ENCODE measurements at places on chromosomes 13 and 19.

GRCh38 chr13:30125422-30126073 is 181.8 kb downstream of the KATNAL1 start:
- DNase-seq, result no peak

GRCh38 chr13:30810261-30810701 is 74.9 kb downstream of the ALOX5AP start:
- no peak for DNase-seq

GRCh38 chr19:17079710-17080439 is 4.3 kb downstream of the MYO9B start:
- peak; percentile 85 for DNase-seq

DNA sequence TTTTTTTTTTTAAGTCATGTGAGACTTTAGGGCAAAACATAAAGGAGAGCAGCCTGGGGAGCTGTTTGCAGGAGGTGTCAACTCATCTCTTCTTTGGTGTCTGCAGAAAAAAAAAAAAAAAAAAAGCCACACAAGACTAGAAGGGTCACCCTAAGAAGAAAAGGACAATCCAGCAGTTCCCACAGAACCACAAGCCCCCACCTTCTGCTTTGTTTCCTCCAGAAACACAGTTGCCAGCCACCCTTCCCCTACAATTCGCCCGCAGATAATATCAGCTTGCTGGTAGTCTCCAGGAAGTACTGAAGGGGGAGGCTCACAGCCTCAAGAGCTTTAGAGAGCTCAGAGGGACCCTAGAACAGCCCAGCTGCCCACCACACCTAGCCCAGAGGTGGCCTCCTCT is 22.3 kb upstream of the ZBTB7A start:
- no peak for DNase-seq

- no peak for DNase-seq
These were observed 10.1 kb downstream of the LGALS7B start for GRCh38 chr19:38799104-38799503.

DNA sequence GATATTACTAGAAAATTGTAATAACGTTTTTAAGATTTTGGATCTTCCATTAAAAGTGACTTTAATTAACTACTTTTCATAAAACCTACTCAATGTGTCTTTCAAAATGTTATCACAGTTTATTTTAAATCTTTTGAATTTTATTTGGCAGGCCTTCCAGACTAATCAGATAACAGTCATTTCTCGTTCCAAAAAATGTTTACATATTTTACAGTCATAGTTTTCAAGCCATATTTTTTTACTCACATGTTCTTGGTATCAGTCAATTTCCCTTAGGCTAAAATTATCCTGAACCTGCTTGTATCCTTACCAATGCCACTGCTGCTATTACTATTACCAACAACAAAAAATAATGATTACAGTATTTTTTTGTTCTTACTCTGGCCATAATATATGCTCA is 1783.5 kb downstream of the SLITRK5 start:
- no peak for DNase-seq

DNA sequence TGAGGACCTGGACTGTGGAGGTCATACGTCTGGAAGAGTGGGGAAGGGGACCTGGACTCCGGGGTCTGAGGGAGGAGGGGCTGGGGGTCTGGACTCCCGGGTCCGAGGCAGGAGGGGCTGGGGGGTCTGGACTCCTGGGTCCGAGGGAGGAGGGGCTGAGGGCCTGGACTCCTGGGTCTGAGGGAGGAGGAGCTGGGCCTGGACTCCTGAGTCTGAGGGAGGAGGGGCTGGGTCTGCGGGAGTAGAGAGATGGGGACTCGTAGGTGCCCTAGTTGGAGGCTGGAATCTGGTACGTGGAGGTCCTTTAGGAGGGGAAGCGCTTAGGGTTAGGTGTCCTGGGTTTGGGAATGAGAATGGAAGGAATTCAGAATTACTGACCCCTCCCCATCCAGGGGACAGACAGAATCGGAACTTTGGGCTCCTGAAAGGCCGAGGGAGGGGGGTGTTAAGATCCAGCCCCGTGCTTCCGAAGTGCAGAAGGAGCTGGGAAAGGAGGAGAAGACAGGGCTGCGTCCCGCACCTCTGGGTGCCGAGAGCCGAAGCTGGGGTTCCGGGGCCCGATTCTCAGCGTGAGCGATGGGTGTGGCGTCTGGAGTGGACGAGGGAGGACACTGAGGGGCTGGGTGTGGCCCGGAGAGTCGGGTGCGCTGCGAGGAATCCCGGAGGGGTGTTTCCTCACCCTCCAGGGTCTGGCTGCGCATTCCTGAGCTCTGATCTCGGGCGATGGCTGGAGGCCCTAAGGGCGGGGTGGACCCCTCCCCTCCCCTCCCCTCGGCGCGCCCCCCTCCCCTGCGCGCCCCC is 608 bp downstream of the MYADM start:
- DNase-seq, result peak; percentile 33

GRCh38 chr13:114038211-114038613 is 64.3 kb upstream of the C13orf46 start:
- no peak for DNase-seq

GRCh38 chr19:13506471-13506820 is at the start of gene CACNA1A:
Gene CACNA1A, minus strand, starts transcription at chr19:13506479. Its CDS starts 255 bp downstream, at chr19:13506224.
- DNase-seq, result no peak

DNA sequence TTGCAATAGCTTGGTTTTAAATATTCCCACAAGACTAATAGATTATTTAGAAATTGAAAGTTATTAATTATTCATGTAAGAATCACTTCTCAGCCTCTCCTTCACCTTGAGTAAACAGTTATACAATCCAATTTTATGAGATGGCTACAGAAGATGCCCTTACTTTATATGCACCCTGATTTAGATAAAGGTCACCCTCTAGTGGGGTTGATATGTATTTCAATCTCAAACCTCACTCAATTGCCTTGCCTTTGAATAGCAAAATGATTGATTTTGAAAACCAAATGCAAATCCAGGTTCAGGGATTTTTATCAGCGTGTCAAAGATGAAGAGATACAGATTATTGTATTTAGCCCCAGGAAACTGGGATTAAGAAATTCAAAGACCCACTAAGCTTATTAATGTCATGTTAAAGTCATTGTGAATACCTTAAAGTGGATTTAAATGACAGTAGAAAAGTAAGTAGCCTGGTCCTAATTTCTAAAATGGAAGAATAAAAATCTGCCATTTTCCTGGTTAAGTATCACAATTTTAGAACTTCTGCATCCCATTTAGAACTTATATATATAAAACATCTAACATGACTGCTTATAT is 305.1 kb downstream of the ITGBL1 start:
- no peak for DNase-seq

GRCh38 chr19:17136617-17137016 is 61.0 kb downstream of the MYO9B start:
- DNase-seq, result no peak

GRCh38 chr19:48961673-48962028 is 3.5 kb upstream of the FTL start:
- no peak for DNase-seq

- no peak for DNase-seq
These were observed 1781.7 kb upstream of the PRR20A start for GRCh38 chr13:55359067-55359466.

GRCh38 chr13:29676941-29677452 is 81.5 kb upstream of the SLC7A1 start:
- DNase-seq, result no peak

DNA sequence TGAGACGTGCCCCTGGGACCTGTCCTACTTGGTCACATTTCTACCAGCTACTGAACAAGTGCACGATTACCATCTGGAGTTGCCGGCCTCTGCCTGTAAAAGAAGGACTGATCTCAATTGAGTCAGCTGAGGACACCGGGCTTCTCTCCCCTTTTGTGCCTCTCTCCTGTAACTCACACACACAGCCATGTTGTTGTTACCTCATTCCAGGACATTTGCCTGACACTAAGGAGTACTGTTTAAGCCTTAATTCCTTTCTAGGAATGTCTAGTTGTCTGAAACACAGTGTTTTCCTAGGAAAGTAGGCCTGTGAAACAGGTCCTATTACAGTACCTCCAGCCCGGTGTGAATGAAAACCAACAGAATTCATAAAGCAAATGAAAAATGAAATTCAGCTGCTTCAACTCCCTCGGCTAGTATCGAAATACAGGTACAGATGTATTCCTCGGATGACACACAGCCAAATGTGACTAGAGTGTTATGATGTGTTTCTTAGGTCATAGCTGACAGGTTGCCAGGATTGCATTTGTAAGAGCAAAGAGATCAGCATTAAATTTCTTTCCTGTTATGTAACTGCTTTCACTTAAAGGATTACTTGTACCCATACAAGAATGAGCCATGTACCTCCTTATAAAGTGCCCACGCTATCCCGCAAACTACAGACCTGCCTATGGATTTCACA is 152.0 kb upstream of the IRS2 start:
- DNase-seq, result no peak

- no peak for DNase-seq
These were observed 334 bp upstream of the ANGPTL6 start for GRCh38 chr19:10102787-10103236.

GRCh38 chr19:7833225-7834099 is 3.4 kb downstream of the EVI5L start:
- no peak for DNase-seq

- DNase-seq, result no peak
These were observed 2.7 kb upstream of the NOP53 start for GRCh38 chr19:47742634-47743033.

DNA sequence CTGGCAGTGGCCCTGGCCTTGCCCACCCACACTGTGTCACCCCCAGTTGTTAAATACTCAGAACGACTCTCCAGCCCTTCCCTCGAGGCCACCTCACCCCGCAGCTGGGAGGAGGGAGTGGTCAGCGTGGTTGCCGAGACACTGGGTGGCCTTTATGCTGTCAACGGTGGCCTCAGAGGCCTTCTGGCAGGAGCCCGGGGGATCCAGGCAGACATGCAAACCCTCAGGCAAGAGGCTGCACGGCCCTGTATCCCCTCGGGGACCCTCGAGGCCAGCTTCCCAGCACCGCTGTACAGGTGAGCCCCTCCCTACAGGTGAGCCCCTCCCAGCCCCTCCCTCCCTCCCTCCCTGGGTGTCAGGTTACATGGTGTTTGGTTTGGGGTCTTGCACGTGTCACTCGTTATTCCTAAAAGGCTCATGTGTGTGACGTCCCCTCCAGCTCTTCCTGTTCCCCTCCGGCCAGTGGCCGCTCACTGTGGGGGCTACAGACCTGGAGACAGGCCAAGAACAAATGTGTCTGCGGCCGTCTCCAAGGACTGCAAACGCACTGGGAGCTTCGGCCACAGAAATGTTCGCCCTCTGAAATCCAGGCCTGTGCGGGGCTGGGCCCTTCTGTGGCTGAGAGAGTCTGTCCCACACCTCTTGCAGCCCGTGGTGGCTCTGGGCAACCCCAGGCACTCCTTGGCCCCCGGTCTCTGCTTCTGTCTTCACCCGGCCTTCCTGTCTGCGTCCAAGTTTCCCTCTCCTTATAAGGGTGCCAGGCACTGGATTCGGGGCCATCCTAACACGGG is at the start of gene TEKTIP1:
TEKTIP1 (plus strand) TSS at position 210 of the 791 bp plus-strand sequence; CDS start at position 214, 4 bp downstream.
- no peak for DNase-seq

DNA sequence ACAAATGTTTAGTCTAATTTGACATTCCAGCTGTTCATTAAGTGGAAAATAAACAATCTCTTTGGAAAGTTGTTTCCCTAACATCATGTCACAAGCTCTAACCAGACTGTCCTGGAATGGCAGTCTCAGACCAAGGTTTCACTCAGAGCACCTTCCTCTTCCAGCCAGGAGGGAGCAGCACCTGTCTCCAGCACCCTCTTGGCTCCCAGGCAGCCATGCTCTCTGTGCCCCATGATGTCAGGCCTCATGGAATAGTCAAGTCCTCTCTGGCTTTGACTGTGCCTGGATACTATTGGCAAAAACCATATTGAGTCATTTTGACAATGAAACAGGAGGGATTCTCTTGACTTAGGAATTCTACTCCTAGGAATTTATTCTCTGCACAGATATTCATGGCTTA is 171.4 kb downstream of the OXGR1 start:
- DNase-seq, result no peak

DNA sequence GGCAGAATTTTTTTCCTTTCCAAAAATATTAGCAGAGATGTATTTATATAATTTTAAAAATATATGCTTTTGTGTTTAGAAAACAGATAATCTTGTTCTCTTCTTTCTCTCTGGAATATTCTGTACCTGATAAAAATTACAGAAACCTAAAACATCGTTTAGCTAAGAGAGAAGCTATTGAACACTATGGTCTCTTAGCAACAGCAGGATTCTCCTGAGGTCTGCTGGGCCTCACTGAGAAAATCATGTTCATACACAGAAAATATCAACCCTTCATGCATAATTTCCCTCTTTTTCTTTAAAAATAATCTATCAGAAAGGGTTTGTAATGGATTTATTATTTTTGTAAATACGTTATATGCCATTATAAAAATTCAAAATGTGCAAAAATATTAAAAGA is 242.2 kb downstream of the DCLK1 start:
- no peak for DNase-seq

GRCh38 chr19:55258476-55258827 is 365 bp downstream of the PPP6R1 start:
- peak; percentile 49 for DNase-seq

GRCh38 chr19:5144545-5145179 is 175.7 kb downstream of the KDM4B start:
- no peak for DNase-seq

GRCh38 chr13:97549201-97549600 is 115.2 kb downstream of the RAP2A start:
- no peak for DNase-seq

DNA sequence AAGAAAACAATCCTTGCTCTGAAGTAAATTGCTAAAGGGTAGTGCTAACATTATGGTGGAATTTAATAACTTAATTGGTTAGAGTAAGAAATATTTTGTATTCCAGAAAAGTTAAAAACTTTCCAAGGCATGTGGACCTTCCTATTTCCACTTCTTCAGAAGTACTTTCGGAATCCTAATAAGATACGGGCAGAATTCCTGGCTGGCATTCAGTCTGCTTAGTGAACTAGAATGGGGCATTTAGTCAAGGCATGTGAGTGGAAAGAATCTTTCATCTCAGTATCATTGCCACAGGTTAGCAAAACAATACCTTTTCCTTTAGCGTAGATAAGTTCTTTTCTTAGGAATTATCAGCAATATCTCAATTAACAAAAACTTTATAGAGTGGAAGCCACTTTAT is 85.1 kb downstream of the TNFRSF19 start:
- DNase-seq, result no peak

- DNase-seq, result no peak
These were observed 18.4 kb upstream of the IL17D start for GRCh38 chr13:20685092-20685491.

DNA sequence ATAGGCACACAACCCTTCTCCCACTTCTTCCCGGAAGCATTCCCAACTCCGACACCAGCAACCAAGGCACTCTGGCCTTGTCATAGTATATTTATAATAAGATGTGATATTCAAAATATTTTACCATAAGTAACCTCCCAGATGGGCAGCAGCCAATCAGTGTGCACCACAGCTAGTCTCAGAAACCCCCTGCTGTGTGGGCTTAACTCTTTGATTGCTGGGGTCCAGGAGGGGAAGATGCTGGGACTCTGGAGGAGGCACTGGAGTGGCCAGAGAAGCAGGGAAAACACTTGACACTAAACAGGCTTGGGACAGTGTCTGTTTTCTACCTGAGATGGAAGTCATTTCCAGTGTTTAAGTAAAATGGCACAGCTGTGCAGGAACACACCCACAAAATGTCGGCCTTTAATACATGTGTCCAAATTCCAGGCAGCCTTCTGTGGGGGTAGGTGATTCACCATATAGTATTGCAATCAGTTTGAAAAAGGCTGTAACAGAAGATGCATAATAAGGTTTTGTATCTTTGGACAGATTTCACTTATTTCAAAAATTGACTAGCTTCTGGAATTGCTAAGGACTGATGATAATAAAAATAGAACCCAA is 100.7 kb downstream of the MBNL2 start:
- DNase-seq, result no peak

GRCh38 chr13:67772807-67773453 is 542.8 kb upstream of the PCDH9 start:
- DNase-seq, result no peak

- no peak for DNase-seq
These were observed 31.3 kb upstream of the FGF9 start for GRCh38 chr13:21639561-21639960.

Measured in stimulated activated naive CD4-positive, alpha-beta T cell treated with Interleukin-2 at 50 U/mL for 16 hours (primary cell).